Stimulated activated CD8-positive, alpha-beta memory T cell treated with anti-CD3 and anti-CD28 coated beads, Interleukin-15, amount 100 ng/mL, for 48 hours (primary cell): ENCODE measurements at places on chromosomes 1 and 21.

DNA sequence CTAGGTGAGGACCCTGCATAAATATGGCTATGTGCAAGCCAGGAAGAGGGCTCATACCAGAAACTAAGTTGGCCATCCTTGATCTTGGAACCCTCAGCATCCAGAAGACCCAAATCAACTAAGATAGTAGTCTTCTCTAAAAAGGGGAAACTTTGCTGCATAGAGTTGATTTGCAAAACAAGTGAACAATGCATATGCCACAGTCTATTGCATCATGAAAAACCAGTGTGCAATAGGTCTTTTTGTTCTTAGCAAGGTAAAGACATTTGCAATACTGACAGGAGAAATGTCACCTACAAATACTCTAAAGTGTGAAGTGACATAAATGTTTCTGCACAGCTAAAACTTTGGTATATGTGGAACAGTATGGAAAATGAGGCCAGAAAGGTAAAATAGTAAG is 2.0 kb upstream of the IFI16 start:
- no peak for DNase-seq

- DNase-seq: no peak
Measured at GRCh38 chr1:29633771-29634170, 397.4 kb downstream of the PTPRU start.

- no peak for DNase-seq
Measured at GRCh38 chr1:216832192-216832591, 109.0 kb upstream of the ESRRG start.

DNA sequence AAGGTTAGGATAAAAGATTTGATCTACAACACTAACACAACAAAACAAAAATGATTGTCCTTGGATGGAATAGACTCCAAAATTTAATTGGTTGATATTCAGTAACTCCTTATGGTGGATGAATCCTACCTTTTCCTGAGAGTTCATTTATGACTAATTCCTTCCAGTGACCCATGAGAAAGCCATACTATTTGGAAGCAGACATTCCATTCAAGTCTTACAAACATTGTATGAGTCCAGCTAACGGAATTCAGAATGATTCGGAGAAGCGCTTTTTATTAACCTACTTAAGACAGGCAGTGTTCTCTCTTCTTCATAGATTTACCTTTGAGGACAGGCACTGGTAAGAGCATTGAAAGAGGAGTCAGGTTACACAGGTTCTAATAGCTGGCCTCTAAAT is 155.6 kb upstream of the ZNF648 start:
- DNase-seq: no peak

- no peak for DNase-seq
Measured at GRCh38 chr1:76083189-76083588, 8.6 kb downstream of the ST6GALNAC3 start.

GRCh38 chr1:66273656-66274055 is 260.3 kb upstream of the SGIP1 start:
- no peak for DNase-seq

DNA sequence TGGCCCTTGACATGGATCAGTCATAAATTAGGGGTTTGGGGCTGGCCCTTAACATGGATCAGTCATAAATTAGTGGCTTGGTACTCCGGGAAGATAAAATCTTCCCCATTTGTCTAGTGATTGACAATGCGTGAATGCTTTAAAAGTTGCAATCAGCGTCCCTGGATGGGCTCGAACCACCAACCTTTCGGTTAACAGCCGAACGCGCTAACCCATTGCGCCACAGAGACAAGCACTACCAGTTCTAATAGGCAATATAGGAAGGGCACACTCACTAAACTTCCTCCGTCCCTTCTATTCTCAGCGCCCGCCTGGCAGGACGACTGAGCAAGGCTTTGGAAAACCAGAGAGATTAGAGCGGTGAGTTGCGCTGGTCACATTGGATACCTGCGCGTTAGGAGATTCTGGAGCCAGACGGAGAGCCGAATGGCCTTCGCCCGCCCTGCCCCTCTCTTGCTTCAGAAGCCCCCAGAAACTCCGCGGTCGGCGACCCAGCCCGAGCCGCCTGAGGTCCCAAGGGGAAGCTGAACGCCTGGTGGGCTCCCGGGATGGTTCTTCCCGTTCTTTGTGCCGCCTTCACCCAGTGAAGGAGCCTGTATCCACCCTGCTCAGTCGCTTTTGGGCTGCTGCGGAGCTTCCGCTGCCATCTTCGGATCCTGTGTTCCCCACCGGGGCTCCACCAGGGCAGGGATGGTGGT is 235.9 kb downstream of the FAM72C start:
- DNase-seq: no peak

GRCh38 chr1:226877669-226878068 is 7.3 kb downstream of the PSEN2 start:
- DNase-seq: no peak

GRCh38 chr1:28921286-28921869 is 7.0 kb downstream of the EPB41 start:
- DNase-seq: no peak

- DNase-seq: no peak
Measured at GRCh38 chr1:22827666-22828483, 117.2 kb downstream of the EPHB2 start.
